ENCODE measurements at places on chromosomes 5 and 9.
A peak's percentile ranks its signal among the peaks of the same experiment; 100 is the strongest.

DNA sequence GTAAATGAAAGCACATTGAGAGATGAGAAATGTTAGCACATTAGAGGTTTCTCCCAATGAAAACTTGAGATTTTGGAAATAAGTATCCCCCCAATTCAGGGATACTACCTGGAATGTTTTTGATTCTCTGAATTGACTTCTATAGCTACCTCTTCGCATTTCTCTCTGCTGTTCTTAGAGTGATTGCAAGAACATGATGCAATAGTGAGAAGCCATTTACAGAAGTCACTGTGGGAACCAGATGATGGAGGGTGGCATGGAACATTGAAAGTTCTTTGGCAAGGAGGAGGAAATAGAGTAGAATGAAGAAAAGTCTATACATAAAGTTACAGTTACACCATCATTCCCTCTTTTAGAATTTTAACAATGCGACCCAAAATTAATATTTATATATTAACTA is 9.2 kb downstream of the NPR3 start:
- DNase-seq, result no peak

- no peak for DNase-seq
Measured at GRCh38 chr5:96196890-96197289, 235.2 kb upstream of the ELL2 start.

DNA sequence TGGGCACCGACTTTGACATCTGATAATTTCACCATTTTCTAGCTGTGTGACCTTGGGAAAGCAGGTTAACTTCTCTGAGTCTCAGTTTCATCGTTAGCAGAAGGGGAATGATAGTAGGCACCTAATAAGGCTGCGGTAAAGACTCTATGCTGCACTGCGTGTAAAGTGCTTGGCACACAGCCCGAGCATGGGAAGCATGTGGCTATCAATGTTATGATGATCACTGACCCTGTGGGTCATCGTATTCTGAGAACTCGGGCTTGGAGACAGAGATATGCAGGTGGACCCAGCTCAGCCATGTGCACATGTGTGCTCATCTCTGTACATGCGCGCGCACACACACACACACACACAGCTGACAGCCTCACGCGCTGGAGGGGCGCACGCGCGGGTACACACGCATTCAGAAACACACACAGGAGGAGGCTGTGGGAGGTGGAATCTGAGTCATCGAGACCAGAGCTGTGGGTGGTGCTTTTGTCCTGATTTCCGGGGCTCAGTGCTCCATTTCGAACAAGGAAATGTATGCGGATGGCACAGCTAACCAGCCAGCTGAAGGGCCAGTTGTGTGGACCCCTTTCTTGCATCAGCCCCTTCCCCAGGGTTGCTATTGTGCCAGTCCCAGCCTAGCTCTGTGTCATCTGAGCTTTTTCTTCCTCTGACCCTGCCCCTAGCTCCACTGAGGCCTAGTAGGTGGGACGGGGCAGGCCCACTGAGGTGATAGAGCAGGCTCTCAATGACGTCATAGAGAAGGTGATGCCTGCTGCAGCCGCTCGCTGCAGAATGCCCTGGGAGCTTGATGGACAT is 11.1 kb upstream of the ARAP3 start:
- no peak for DNase-seq

DNA sequence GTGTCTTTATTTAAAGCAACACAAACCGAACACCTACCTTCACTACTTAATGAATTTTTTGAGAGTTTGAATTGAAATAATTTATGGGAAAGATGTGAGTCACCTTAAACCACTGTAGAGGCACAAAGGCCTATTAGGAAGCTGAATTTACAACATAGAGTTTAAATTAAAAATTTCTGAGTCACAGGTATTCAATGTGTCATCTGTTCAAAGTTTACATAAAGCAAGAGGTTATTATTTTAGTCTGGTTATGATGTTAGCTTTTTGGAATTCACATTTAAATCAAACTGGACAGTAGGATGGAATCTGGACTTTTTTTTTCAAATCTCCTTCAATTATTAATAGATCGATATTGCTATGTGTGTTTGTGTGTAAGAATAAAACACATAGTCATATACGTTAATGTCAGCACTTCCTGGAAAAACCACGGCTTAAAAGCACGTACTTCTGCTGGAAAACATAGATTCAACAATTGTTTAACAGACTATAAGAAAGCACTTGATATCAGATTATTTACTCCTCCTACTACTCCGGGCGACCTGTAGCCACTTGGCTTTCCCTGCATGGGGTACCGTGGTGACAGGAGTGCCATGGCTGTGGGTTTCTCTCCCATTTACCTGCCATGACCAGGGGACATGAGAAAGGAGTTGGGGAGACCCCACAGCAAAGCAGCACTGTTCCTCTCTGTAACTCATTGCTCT is 638.6 kb downstream of the SEMA5A start:
- DNase-seq, result no peak

DNA sequence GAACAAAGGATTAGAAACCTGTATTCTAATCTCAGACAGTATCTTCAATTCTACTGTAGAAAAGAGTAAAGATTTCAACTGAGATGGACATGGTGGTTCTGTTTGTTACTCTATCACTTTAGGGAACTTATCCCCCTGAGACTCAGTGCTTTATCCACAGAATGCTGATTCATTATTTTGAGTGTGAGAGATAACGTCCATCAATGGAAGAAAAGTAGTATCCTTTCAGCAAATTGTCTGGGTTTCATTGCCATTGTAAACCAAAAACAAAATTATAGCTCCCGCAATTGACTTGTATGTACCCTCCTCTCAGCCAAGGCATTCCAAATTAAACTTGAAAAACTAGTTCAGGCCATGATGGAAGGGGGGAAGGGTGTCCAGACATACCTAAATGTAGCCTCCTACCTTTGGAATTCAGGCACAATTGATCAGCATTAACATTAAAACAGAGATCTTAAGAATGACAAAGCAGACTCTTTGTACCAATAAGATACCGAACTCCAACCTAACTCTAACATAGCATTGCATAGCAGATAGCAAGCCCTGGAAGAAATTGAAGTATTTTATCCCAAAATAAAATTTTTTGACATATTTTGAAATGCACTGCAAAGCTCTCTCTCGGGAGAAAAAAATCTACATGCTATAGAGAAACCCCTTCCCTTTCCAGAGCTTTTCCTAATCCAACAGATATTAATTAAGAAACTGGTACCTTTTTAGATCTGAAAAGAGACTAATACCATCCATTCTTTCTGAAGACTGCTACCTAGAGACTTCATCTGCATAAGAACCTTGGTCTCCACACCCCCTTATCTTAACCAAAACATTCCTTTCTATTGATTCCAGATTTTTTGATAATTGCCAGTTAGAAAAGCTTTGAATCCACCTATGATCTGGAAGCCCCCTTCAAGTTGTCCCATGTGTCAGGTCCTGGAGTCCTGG is 1055.7 kb downstream of the PTPRD start:
- DNase-seq, result no peak

- peak; percentile 43 for DNase-seq
Measured at GRCh38 chr9:70485273-70485858, 70.9 kb upstream of the KLF9 start.
